Inflammatory macrophage (primary cell): ENCODE measurements at places on chromosomes 3 and 15.
A peak's percentile ranks its signal among the peaks of the same experiment; 100 is the strongest.

GRCh38 chr3:148863297-148863696, 1.8 kb upstream of the CPA3 start:
- DNase-seq = no peak

DNA sequence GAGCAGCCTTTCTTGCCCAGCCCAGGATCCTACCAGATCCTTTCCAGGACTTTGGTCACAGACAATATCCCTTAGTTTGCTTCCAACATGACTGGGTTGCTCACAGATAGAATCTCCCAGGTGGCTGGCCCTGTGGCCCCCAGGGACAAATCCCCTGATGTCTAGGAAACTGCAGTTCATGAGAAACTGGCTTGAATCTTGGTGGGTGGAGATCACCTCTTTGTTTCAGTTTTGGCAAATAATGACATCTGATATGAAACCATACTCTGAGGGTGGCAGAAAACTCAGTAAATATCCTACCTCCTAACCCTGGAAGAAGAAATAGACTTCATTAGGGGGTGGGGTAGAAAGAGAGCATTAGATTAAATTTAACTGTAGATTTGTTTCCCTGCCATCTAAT, 44.1 kb upstream of the PFN2 start:
- DNase-seq = no peak

- no peak for DNase-seq
These were observed 550.4 kb upstream of the CCDC54 start for GRCh38 chr3:106826791-106827311.

- DNase-seq = no peak
These were observed 357.5 kb upstream of the CADM2 start for GRCh38 chr3:84601303-84601702.

DNA sequence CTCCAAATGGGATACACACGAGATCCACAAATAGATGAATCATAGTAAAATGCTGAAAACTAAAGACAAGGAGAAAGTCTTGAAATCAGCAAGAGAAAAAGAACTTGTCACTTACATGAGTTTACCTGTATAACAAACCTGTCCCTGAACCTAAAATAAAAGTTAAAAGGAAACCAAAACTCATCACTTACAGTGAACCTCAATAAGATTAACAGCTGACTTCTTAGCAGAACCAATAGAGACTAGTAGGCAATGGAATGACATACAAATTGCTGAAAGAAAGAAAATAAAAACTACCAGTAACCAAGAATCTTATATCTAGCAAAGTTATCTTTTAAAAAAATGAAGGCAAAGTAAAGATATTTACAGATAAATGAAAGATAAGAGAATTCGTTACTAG, 27.4 kb downstream of the SEC22A start:
- no peak for DNase-seq

DNA sequence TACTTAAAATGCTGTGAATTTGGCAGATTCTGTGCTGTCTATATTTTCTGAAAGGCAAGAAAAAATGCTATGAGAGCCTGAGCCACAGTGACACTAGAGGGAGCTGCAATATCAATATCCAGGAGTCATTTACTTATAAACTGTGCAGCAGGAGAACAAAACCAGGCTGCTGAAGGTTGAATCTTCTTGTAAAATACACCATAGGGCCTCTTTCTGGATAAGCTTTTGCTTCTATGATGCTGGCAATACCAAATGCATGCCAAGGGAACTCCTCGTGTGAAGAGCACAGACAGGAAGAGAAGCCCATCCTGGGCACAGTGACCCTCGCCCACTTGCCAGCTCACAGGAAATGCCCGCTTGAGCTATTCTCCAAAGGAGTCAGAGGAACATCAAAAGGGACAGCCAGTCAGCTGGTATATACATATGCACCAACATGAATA, 48.0 kb upstream of the TSPAN3 start:
- peak; percentile 74 for DNase-seq

DNA sequence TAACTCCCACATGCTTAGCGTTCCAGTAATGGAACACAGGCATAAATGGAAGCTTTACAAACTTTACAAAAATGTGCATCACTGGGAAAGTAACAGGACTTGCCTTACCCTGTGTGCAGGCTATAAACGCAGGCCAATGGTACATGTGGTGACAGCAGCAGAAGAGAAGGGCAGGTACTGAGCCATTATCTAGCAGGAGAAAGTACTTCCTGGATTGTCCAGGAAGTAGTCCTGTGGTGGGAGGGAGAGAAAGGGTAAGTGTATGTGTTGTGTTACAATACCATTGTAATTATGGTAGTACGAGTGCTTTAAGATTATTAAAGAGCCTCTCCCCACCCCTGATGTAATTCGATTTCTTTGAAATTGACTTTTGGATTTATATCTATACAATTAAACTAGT, 5.3 kb downstream of the ATP1B3 start:
- peak; percentile 21 for DNase-seq

- DNase-seq = peak; percentile 59
These were observed 175.8 kb downstream of the XXYLT1 start for GRCh38 chr3:195095035-195095703.

GRCh38 chr15:60843482-60843881, 364.5 kb upstream of the ICE2 start:
- no peak for DNase-seq

- DNase-seq = no peak
These were observed 188.8 kb upstream of the PRICKLE2 start for GRCh38 chr3:64414043-64414442.

- DNase-seq = no peak
These were observed 363.4 kb upstream of the LRRC3B start for GRCh38 chr3:26259176-26259575.

- DNase-seq = no peak
These were observed 77.5 kb upstream of the LMOD3 start for GRCh38 chr3:69199942-69200341.

GRCh38 chr3:105835606-105836005, 33.2 kb downstream of the CBLB start:
- no peak for DNase-seq

GRCh38 chr15:47383801-47384200, 333.5 kb upstream of the SEMA6D start:
- DNase-seq = no peak

GRCh38 chr3:156691920-156692319, 17.5 kb downstream of the TIPARP start:
- no peak for DNase-seq

GRCh38 chr15:94297558-94297957, 66.2 kb downstream of the MCTP2 start:
- peak; percentile 59 for DNase-seq

- peak; percentile 72 for DNase-seq
These were observed 3.1 kb upstream of the DYNLT2B start for GRCh38 chr3:196321162-196321561.

DNA sequence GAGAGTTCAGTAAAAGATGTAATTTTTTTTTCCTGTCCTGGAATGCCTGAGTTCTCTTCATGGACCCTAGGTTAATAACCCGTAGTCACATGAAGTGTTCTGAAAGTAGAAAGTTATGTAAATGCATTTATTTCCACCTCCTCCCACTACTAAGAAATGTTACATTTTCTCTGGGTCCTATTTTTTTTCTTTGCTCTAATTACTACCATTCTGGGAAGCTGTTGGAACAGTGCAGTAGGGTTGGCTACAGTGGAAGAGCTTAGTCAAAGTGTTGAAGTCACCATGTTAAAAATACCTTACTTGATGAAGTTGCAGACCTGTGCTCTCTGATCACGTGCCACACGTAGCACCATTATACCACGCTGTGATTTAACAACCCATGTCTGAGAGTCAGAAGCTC, 153.8 kb upstream of the TSC22D2 start:
- DNase-seq = no peak

- DNase-seq = no peak
These were observed 625.7 kb upstream of the LMCD1 start for GRCh38 chr3:7875925-7876324.

DNA sequence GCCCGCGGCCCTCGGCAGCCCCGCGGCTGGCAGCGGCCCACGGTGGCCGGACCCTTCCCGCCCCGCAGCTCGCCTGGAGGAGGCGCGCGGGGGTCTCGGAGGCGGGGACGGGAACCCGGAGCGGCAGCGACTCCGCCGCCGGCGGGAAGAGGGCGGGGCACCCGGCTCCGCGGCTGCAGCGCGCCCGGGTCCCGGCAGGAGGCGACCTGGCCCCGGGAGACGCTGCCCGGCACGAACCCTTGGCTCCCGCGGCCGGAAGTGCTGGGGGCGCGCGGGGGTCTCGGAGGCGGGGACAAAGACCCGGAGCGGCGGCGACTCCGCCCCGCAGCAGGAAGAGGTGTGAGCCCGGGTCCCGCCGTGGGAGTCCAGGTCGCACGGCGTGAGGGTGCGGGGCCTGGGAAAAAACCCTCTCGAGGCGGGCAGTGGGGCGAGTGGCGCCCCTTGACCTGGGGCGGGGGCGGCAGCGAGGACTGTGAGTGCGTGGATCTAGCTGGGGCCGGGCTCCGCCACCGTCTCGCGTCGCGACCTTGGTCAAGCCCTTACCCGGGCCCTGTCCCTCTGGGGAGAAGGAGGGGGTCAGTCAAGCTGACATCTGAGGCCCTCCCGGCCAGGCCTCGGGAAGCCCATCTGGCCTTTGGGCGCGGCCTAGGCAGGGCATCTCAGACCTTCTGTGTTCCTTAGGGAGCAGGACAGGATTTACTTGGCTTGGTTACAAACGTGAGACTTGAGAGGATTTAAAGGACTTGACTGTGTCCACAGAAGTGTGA, at the start of gene CIB2:
Gene CIB2, minus strand, starts transcription at position 151 of the 767 bp plus-strand sequence. CDS start 230 bp downstream, outside the sequence.
- peak; percentile 64 for DNase-seq
